ENCODE measurements at places on chromosomes 2 and 18.
A peak's percentile ranks its signal among the peaks of the same experiment; 100 is the strongest.

DNA sequence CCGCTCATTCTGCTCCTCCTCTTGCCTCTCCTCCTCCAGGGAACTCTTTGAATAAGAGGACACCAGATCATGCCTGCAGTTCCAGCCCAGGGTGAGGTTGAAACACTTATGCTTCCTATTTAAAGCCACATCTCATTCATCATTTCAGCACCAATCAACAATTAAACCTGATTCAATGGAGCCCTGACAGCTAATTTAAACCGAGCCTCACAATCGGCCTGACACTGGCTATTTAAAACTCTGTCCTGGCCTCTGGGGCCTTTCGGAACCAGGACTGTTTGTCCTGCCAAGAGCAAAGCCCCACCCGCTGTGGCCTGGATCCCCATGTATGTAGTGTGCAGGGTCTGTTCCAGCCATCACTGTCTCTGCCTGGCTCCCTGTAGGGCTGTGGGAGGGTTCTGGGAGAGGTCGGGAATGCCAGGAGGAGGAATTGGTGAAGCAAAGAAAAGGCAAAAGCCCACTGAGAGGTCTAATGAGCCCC, 97.4 kb downstream of the MCFD2 start:
- DNase-seq: no peak

DNA sequence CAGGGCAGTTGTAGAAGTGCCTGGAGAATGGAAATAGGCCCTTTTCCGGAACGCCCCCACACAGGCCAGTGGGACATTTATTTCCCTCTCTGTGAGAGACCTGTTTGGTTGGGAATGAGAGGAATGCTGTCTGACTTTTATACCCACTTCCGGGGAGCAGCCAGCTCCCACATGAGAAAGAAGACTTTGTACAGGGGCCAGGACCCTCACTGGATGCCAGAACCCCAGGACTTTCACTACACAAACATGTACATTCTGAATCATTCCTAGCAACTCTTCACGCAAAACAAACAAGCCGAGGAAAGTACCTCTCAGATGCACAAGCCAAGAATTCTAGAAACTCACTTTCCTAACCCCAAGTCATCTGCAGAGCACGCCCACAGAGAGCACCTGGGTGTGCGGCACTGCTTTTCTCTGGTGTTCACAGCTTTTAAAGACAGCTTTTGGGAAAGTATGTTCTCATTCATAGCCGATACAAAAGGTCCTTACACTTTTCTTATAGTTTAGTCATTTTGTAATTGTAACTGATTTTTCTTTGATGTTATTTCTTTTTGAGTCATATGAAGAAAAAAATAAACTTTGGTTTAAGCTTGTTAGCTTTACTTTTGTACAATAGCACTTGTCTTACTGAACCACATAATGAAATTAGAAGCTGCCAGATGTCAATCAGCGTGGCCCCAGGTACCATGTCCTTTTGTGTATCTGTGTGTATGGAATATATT, 856.1 kb upstream of the ID2 start:
- no peak for DNase-seq

GRCh38 chr2:218398437-218399390, 954 bp upstream of the CTDSP1 start:
- peak; percentile 78 for DNase-seq

GRCh38 chr18:62354151-62354550, 29.0 kb downstream of the TNFRSF11A start:
- DNase-seq: no peak

GRCh38 chr18:57915248-57915647, 112.1 kb upstream of the ATP8B1 start:
- peak; percentile 44 for DNase-seq
